ENCODE measurements at places on chromosomes 12 and 14.
A peak's percentile ranks its signal among the peaks of the same experiment; 100 is the strongest.

GRCh38 chr12:50914872-50915484, 37.4 kb upstream of the HIGD1C start:
- DNase-seq, result no peak

DNA sequence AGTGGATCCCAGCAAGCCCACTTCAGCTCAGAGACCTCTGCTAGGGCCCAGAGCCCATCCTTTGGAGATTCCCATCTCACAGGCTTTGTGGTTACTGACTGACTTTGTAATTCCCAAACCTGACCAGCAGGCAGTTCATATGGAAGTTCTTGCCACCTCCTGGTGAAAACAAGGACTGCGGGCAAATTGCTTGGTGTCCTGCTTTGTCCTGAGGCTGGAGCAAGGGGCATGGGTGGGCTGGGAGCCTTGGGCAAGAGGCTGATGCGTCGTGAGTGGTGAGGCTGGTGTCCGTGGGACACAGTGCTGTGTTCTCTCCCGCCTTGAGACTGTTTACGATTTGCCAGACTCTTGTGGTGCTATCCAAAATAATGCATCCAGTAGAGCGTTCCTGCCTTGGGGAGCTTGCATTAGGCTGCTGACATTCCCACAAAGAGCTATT, 91.0 kb downstream of the LRRC74A start:
- DNase-seq, result no peak

DNA sequence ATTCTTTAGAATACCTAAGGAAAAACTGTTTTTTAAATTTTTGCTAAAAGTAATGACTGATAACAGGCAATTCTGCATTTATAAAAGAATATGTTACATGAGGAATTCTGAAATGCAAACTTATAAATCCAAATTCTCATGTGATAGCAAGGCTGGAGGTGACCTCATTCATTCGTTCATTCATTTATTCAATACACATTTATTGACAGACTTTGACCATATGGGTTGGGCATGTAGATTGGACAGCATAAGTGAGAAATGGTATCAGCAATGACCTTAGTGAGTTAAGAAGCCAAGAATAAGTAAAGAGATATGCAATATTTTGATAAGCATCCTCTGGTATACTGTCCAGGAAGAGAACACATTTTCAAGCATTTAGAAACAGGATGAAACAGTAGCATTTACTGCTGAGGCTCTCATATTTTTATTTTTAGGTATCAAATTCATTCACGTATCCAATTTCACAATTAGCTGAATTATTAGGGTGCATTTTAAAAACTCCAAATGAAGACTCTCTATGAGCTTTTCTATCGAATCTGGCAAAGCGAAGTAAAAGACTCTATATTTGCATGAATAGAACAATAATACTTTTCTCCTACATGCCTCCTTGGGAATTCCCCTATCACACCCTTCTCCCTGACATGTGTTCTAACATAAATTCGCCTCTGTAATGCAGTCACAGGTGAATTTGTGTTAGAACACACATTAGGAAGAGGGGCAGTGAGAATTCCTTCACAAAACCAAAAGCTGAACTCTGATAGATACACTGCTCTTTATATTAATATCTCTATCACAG, 49.9 kb downstream of the PEBP1 start:
- DNase-seq, result no peak

GRCh38 chr12:91922674-91923073, 223.0 kb downstream of the BTG1 start:
- no peak for DNase-seq

- DNase-seq, result no peak
These were observed 4.3 kb upstream of the ZFP36L1 start for GRCh38 chr14:68797121-68797670.

DNA sequence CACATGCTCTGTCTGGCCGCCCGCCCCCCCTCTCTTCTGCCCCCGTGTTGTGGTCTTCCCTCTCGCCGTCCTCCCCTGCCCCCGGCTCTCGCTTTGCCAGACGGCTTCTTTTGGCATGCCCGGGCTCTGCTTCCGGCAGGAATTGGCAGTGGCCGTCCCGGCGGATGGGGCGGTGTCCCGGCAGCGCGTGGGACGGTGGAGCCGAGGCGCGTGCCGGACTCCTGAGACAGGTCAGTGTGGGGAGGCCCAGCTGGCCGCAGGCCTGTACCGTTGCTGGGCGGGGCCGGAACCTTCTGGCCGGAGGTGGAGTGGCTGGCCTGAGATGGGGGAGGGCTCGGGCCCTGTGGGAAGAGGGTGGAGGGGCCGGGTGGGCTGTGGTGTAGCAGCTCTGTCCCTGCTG, 17.1 kb downstream of the KIF26A start:
- no peak for DNase-seq

- DNase-seq, result no peak
These were observed 16.5 kb downstream of the TPCN1 start for GRCh38 chr12:113237748-113238147.

DNA sequence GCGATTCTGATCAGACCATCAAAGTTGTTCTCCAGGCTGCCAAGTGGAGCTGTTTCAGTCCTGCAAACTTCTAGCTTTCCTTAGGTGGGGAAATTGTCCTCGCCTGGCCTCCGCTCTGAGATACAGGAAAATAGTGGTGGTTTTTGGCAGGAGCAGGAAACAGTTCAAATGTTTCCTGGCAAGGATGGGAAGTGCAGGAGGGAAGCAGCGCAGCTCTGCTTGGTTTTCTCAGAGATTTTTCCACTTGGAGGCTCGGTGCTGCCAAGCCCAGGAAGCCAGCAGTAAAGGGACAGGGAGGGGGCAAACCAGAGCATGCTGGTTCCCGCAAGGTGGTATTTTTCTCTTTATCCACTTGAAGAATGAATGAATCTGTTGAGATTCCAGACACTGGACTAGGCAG, 17.0 kb downstream of the TMEM63C start:
- peak; percentile 45 for DNase-seq

DNA sequence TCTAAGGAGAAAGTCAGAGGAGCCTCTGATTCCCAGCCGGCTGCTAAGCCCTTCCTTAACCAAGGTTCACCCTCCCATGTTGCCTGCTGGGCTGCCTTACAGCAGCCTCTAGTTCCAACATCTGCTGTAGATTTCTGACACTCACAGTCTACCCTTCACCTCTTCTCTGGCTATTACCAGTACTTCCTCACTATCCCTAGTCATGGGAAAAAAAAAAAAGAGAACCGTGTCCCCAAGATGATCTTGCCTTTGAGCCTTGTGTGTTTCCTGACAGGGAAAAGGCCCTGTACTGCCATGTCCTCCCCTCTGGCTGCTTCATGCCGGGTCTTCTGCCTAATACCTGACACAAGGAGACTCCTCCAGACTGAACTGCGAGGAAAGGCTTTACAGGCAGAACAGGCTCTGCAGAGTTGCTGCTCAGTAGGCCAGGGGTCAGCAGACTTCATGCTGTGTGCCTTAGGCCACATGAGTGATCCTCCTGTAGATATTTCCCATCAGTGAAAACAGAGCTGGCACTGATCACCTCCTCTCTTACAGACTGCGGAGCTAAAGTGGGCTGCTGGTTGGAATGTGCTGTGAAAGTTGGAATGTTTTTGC, 46.8 kb downstream of the PRKCH start:
- DNase-seq, result no peak

- DNase-seq, result no peak
These were observed 8.1 kb downstream of the CIT start for GRCh38 chr12:119868992-119869391.

GRCh38 chr12:107779077-107779831, 4.8 kb downstream of the ASCL4 start:
- DNase-seq, result no peak

DNA sequence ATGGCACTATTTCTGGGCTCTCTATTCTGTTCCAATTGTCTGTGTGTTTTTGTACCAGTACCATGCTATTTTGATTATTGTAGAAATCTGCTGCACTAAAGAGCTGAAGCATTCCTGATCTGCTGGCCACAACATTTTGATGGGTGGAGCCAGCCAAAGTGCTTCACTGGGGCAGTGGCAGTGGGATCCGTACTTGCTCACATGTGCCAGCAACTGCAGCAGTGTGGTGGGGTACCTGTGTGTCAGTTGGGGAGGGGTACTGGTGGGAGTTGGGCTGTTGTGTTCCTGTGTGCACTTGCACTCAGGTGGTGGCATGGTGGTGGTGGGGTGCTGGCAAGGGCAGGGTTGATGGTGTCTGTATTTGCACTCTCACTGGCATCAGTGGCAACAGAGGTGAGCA, 204.6 kb upstream of the ALG10 start:
- DNase-seq, result no peak

DNA sequence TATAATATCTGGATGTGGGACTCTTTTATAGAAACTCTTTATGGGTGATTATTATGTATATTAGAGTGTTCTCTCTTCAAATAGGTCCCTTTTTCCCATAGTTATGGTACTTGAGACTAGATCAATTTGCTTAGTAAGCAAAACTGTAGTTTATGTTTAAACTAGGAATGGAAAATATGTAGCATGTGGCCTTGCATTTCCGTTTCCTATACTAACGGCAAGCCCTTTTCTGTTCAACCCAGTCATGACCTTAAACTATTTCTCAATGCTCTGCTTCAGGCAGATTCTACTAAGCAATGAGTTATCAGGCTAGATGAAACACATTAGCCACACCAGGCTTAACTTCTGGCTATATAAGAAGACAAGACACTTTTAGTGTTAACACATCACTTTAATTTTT, 84.6 kb downstream of the OTOGL start:
- DNase-seq, result no peak

DNA sequence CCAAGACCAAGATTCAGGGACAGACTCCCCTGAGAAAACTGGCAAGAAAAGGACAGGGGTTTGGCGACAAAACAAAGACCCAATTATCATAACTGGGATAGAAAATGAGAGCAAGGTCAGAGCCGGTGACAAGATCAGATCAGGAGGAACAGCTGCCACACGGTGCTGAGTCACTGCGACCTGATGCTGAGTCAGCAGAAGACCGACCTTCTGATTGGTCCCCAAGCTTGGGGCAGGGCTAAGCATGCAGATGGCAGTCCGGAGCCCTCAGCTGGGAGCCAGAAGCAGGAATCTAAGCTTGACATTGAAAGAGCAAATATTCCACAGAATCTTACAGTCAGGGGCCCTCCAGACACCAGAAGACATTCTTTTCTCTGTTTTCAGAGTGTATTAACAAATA, 19.1 kb upstream of the ARMH4 start:
- peak; percentile 2 for DNase-seq

- DNase-seq, result no peak
These were observed 417.5 kb downstream of the NPAS3 start for GRCh38 chr14:33356181-33356580.

Data from cerebellar nuclear complex (tissue), 1 donor.